ENCODE measurements at places on chromosomes 16 and 17.
A peak's percentile ranks its signal among the peaks of the same experiment; 100 is the strongest.

DNA sequence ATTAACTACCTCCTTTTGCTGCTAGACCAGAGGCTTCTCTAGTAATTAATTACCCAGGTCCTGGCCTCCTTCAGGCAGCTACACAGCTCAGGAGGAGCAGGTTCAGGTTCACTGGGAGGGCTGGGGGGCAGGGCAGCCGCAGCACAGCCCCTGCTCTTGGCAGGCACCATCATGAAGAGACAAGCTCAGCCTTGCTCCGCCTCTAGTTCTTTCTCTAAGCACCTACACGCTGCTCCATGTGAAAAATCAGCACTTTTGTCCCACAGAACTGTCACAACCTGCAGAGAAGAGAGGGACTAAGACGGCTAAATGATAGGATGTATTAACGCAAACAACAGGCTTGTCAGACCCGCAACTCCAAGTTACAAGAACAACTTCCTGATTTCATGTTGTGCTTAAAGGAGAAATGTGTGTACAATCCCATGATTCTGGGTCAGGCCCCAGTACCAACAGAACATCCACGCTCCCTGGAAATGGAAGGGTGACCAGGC is 53.4 kb downstream of the GRB2 start:
- peak; percentile 66 for DNase-seq

- no peak for DNase-seq
Observed at GRCh38 chr16:12296991-12297390, 320.5 kb downstream of the SNX29 start.

GRCh38 chr17:36017799-36018198 is at the start of gene CCL23:
TSS of gene CCL23 (minus strand) at chr17:36017972. CDS start at chr17:36017897, 75 bp downstream.
- no peak for DNase-seq

DNA sequence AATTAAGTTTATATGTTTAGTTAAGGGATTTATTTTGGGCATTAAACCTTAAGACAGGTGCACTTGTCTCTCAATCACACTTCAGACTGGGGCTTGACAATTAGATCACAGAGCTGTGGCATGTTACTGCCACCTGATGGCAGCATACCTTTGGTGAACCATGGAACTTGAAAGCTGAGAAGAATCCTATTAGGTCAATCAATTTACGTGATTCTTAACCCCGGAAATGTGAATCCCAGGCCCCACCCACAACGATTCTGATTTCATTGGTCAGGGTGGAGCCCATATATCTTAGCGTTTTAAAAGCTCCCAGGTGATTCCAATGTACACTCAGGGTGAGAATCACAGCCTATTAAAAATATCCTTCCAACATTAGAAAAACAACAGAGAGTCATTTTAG is 91.0 kb downstream of the GSG1L start:
- peak; percentile 62 for DNase-seq

GRCh38 chr16:11253995-11254912 is 1.8 kb downstream of the SOCS1 start:
- DNase-seq, result no peak

DNA sequence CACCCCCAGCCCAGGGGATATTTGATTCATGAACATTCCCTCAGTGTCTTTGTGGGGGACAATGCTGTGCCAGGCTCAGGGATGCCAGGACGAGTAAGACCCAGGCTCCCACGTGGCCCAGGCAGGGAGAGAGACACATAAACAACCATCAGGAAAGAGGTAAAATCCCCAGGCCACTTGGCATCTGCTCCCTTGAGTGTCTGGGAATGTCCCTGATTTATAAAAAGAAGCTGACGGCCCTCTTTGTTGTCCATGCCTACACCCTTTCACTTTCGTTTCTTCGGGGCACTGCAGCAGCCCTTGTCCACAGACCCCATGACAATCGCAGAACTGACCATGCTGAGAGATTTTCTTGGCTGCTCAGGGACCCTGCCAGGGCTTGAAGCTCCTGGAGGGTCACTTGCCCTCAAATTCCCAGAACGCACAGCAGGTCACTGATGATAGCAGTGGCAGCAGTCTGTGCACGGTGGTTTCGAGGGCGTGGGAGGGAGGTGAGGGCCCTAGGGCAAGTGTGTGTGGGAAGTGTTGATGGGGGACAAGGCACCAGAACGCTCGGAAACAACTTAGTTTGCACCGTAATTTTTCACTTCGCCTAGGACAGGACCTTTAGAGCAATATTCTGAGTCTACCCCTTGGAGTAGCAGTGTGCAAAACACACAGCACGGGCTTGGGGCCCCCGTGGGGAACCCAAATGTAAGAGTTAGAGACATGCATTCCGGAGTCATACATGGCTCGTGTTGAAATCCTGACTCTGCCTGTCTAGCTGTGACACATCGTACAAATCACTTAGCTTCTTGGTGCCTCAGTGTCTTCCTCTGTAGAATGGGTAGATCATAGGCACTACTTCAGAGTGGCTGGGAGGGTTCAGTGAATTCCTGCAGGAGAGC is 4.7 kb downstream of the NOD2 start:
- DNase-seq, result no peak

- peak; percentile 46 for DNase-seq
Observed at GRCh38 chr16:3881499-3881990, 1.0 kb upstream of the CREBBP start.

GRCh38 chr17:65514541-65514940 is 46.9 kb downstream of the AXIN2 start:
- no peak for DNase-seq

DNA sequence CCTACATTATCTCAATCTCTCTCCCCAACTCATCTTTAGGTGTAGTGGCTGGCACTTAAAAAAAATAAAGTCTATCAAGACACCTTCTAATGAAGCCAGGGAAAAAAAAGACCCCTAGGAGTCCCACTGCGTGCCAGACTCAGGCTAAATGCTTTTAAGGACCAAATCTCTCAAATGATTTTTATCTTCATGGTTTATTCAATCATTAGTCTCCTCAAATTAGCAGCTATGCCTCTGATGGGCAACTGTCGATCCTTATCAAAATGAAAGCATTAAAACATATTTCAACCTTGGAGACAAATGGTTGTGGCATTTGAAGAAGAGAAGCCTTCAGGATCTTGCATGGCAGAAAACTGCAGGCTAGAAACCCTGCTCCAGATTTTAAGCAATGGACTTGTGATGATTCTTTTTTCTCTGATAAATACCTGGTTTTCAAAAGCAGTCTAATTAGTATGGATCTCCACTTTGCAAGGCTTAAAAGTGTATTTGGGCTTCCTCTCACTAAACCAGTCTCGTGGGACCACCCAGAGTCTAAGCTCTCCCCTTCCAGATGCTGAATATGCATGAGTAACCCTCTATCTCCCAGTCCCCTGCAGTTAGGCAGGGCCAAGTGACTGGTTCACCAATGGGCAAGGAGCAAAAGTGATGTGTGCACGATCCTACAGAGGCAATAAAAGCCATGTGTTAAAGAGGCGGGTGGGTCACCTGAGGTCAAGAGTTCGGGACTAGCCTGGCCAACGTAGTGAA is 14.9 kb downstream of the ITPRIPL2 start:
- no peak for DNase-seq

DNA sequence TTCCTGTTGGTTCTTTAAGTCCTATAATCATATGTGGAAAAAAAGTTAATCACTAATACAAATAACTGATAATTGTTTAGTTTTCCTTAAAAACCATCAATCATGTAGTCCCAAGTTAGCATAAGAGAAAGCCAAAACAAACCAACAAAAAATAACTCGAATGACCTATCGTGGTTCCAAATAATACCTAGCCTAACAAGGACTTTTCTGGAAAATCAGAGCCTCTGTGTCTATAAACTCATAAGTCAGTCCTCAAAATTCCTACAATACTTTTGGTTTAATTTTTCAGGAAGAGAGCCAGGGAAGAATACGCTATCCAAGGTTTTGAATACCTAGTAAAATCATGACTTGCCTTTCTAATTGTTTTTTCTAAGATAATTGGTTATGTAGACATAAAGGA is 975.3 kb upstream of the SOX9 start:
- DNase-seq, result no peak

Data from WTC11 (cell line).